ENCODE measurements at places on chromosomes 12 and 14. TPM values are rescaled to one million over a fixed set of nuclear protein-coding genes. Genes with fewer than 3 reads are reported as not detected.

The ENDOU gene
- 0.64 TPM for total RNA-seq

DNA sequence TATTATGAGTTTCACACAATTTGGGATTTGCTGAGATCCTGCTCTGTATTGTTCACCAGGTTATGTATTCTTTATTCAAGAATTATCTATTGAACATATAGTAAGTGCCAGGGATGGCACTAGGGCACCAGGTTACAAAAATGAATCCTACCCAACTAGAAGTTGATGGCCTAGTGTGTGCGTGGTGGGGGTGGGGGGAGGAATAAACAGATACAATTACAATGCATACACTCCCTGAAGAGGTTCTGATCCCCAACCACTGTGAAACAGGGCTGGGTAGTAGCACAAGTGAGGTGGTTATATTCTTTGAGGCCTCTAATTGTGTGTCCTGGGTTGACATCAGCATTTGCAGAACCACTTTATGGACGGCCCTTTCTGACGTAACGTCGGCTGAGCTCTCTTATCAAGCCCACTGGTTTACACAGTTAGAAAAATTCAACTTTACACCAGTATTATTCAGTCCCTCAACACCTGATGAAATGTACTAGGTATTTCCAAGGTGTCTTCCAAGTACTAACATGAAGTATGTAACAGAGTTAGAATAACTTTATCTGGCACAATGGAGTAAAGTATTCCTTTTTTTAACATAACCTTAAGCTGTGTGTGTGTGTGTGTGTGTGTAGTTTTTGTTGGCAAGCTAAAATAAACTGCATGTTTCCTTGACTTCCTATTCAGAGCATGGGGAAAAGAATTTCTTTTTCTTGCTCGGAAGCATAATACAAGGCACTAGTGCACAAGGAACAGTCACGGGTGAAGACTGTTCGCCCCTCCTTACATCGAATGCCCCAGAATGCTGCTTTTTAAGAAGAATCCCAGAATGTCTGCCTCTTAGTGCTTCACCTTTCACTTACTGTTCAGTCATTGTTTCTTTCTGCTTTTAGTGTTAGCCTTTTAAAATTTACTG, 8.1 kb upstream of the GLRX5 start:
- H3K27ac ChIP-seq: peak overlapping the region; percentile 81
- H3K4me3 ChIP-seq: no peak overlapping the region
- no peak for DNase-seq
- no peaks in the 10 kb centered on the region for H3K36me3 ChIP-seq

- H3K4me3 ChIP-seq: no peak overlapping the region
- H3K4me1 ChIP-seq: no peaks in the 10 kb centered on the region
- DNase-seq: no peak
- H3K36me3 ChIP-seq: no peaks in the 10 kb centered on the region
These were observed 9.7 kb downstream of the PDE6H start for GRCh38 chr12:14982562-14982961.

DNA sequence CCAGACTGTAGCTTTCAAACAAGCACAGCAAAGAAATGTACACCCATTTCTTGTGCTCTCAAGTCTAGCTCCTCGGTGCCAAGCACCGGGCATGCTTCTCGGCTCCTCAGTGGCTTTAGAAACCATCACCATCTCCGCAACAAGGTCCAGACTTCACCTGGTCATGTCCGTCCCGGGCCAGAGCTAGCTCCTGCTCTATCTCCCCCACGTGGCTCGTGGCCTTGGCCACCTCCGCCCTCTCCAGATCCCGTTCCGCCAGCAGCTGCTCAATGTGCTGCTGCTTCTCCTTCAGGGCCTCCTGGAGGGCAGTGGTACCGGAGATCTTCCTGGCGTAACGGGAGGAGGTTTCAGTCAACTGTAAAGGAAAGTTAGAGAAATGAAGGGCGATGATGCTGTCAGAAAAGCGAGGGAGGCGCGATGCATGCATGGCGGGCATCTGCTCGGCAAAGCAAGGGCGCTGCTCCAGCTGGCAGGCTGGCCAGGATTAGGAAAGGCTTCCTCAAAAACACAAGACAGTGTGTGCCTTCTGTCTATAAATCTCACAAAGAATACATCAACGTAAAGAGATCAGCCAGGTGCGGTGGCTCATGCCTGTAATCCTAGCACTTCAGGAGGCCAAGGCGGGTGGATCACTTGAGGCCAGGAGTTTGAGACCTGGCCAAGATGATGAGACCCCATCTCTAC, 67.4 kb downstream of the CLIP1 start:
- H3K4me3 ChIP-seq: no peak overlapping the region

DNA sequence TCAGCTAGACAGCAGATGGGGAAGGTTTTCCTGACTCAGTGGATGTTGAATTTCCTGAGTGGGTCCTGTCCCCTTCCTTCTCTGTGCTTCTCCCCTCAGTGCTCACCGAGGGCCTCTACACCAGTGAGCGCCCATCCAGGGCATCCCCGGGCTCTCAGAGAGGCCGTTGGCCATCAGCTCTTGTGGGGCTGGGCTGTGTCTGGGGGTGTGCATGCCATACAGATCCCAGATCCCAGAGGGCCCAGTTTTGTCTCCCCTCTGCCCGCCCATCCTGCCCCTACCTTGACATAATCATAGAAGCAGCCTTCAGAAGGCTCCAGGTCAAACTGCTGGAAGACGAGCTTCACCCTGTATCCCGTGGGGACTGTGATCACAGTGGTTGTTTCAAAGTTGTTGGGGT, 1.1 kb downstream of the C1R start:
- no peaks in the 10 kb centered on the region for H3K4me1 ChIP-seq
- peak overlapping the region; percentile 75 for H3K27ac ChIP-seq
- H3K27me3 ChIP-seq: no peaks in the 10 kb centered on the region
- H3K4me3 ChIP-seq: peak overlapping the region; percentile 48

DNA sequence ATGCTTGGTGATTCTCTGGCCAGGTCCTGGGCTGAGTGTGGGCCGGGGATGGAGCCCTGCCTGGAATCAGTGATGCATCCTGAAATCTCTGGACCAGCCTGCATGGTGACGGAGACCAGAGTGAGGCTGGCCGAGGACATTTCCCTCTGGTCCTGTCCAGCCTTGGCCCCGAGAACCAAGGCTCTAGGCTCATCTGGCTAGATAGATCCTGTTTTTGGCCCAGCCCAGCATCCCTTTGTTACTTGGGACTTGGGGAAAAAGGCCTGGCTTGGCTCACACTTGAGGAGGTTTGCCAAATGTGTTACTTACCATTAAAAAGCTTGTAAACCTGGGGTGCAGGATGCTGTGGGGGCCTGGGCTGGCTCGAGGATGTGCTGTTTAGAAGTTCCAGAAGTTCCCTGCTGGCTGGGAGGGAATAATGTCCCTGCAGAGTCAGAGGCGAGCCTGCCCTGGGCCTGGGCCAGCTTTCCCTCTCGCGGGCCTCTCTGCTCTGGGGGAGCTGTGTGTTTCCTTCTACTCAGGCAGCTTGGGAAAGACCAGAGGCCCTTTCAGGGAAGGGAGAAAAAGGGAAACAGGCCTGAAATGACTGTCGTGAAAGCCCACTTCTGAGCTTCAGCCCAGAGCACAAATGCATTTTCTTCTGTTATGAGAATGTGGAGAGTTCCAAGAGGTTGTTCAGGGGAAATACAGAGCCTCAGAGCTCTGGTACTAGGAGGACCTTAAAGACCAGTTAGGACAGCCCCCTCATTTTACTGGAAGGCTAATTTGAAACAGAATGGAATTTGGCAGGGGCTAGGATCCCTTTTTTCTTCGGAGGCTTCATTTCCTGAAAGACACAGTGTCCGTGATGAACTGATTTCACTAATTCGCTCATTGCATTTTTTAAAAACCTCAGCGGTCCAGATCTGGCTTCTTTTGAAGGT, 47.2 kb upstream of the CTDSP2 start:
- peak; percentile 98 for DNase-seq
- H3K4me3 ChIP-seq: peak overlapping the region; percentile 2
- H3K27me3 ChIP-seq: no peaks in the 10 kb centered on the region
- H3K4me1 ChIP-seq: peaks cover 41% of the 10 kb centered on the region
- H3K36me3 ChIP-seq: no peaks in the 10 kb centered on the region

All from uterus (tissue), 4 donors.